CD8-positive, alpha-beta memory T cell (primary cell): ENCODE measurements at places on chromosomes 7 and 10. TPM values are rescaled to one million over a fixed set of nuclear protein-coding genes. Genes with fewer than 3 reads are reported as not detected.
A peak's percentile ranks its signal among the peaks of the same experiment; 100 is the strongest.

- DNase-seq, result no peak
- no peak overlapping the region for H3K27ac ChIP-seq
- H3K4me1 ChIP-seq, result no peaks in the 10 kb centered on the region
- H3K4me3 ChIP-seq, result no peak overlapping the region
Measured at GRCh38 chr10:128709686-128710085, 583.5 kb upstream of the MKI67 start.

GRCh38 chr7:32564542-32564941 is 69.3 kb downstream of the AVL9 start:
- no peak for DNase-seq
- peaks cover 5% of the 10 kb centered on the region for H3K36me3 ChIP-seq
- no peaks in the 10 kb centered on the region for H3K27me3 ChIP-seq
- no peak overlapping the region for H3K4me3 ChIP-seq

GRCh38 chr10:129394518-129395328 is 72.3 kb upstream of the MGMT start:
- DNase-seq, result no peak
- H3K4me3 ChIP-seq, result no peak overlapping the region
- no peaks in the 10 kb centered on the region for H3K4me1 ChIP-seq
- no peak overlapping the region for H3K27ac ChIP-seq
- H3K27me3 ChIP-seq, result no peaks in the 10 kb centered on the region

DNA sequence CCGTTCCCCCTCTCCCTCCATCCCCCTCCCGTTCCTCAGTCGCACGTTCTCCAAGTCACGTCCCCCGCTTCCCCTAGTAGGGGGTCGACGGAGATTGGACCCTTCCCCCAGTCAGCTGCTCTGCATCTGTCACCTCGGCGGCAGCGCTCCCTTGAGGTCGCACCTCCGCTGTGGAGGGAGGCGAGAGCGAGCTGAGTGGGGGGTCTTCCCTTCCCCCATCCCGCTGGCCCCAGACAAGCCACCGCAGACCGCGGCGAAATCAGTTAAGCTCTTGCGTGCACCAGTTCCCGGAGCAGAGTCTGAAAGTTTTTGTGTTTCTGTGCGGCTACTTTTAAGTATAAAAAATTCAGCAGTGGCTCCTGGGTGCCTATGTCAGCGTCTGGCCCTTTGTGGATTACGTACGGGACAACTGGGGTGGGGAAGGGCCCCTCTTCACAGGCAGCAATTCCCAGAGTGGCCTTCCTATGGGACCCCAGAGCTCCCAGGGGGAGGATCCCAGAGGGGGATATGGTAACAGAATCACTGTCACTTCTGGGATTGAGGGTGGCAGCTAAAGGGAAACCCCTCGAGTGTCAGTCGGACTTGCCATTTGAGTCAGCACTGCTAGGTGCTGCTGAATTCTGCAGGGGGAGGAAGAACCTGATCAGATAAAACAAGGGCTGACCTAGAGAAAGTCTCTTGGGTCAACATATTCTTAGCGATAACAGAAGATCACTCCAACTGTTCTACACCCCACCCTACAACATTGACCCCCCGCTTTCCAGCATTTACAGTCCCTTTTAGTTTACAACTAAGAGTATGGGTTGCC is 12.5 kb upstream of the DDIT4 start:
- peak; percentile 62 for DNase-seq
- H3K27ac ChIP-seq, result peak overlapping the region; percentile 89
- H3K27me3 ChIP-seq, result no peaks in the 10 kb centered on the region
- H3K4me3 ChIP-seq, result peak overlapping the region; percentile 72
- no peaks in the 10 kb centered on the region for H3K36me3 ChIP-seq

DNA sequence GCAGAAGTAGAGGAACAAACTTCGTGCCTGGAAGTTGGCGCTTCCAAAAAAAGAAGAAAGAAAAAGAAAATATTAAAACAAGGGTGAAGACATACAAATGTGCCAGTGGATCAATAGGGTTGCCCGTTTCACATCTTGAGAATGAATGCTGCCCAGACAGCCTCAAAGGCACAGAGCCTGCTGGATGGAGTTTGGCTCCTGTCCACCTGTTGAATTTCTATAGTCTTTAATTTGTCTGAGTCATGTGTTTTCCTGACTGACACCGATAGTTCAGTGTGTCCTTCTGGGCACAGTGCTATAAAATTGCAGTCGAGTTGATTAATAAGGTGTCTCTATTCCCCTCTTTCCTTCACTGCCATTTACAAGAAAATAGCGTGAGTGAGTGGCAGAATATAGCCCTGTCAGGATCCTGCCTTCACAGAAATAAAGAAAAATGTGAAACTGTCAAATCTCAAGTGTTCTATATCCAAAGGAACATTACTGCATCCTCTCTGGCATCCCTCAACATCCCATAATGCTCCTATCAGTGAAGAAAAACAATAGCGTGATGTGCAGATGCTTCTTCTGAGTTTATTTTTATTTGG is 471.3 kb upstream of the AUTS2 start:
- DNase-seq, result no peak
- H3K4me3 ChIP-seq, result no peak overlapping the region
- H3K36me3 ChIP-seq, result no peaks in the 10 kb centered on the region
- H3K27ac ChIP-seq, result no peak overlapping the region
- no peaks in the 10 kb centered on the region for H3K27me3 ChIP-seq
- H3K4me1 ChIP-seq, result no peaks in the 10 kb centered on the region

DNA sequence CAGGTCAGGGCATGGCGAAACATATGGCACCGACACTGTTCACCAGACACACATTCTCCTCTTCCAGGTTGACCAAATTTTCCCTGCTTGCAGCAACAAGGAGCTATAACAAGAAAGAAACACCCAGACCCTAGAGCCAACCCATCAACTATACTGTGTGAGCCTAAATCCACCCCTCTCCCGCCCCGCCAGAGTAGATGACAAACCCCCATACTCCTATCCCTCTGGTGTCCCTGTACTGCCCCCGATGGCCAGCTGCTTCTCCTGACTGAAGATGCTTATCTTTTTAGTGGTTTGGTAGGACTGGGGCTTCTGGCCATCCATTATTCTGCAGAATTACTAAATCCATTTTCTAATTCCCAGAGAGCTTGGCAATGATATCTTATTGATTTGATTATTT is 70.1 kb upstream of the EEPD1 start:
- no peaks in the 10 kb centered on the region for H3K36me3 ChIP-seq
- DNase-seq, result no peak
- no peak overlapping the region for H3K4me3 ChIP-seq
- no peaks in the 10 kb centered on the region for H3K27me3 ChIP-seq
- no peak overlapping the region for H3K27ac ChIP-seq

DNA sequence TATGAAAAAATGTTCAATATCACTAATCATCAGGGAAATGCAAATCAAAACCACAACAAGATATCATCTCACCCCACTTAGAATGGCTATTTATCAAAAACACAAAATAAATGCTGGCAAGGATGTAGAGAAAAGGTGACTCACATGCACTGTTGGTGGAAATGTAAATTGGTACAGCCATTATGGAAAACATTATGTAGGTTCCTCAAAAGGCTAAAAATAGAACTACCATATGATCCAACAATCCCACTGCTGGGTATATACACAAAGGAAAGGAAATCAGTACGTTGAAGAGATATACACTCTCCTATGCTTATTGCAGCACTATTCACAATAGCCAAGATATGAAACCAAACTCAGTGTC is 50.2 kb downstream of the CDK1 start:
- H3K27ac ChIP-seq, result no peak overlapping the region
- H3K4me3 ChIP-seq, result no peak overlapping the region
- H3K36me3 ChIP-seq, result no peaks in the 10 kb centered on the region

- no peaks in the 10 kb centered on the region for H3K36me3 ChIP-seq
- no peak overlapping the region for H3K27ac ChIP-seq
- no peak for DNase-seq
- H3K4me3 ChIP-seq, result no peak overlapping the region
- H3K27me3 ChIP-seq, result no peaks in the 10 kb centered on the region
- peaks cover 13% of the 10 kb centered on the region for H3K4me1 ChIP-seq
Measured at GRCh38 chr10:104582602-104582951, 58.5 kb upstream of the SORCS3 start.

DNA sequence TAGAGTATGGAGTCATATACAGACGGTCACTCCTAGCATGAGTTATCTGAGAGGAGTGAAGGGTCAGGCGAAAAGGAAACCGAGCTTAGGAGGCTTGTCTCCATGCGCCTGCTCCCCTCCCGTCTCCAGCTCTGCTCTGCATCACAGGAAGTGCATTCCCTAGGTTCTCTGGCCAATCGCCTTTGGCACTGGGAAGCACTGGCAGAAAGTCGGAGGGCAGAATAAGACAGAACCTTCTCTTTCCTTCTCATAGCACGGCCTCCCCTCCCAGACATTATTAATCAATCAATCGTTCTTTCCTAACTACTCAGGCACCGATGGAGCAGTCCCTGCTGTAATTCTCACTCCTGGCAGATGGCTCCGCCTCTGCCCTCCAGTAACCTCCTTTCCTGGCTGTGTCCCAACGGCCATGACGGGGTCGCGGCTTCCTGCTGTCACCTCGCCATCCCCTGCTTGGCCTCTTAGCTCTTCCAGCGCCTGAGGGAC is 177.1 kb downstream of the FRMD4A start:
- H3K4me3 ChIP-seq, result no peak overlapping the region
- no peaks in the 10 kb centered on the region for H3K4me1 ChIP-seq
- no peak for DNase-seq
- H3K27ac ChIP-seq, result no peak overlapping the region
- H3K27me3 ChIP-seq, result no peaks in the 10 kb centered on the region
- H3K36me3 ChIP-seq, result no peaks in the 10 kb centered on the region

DNA sequence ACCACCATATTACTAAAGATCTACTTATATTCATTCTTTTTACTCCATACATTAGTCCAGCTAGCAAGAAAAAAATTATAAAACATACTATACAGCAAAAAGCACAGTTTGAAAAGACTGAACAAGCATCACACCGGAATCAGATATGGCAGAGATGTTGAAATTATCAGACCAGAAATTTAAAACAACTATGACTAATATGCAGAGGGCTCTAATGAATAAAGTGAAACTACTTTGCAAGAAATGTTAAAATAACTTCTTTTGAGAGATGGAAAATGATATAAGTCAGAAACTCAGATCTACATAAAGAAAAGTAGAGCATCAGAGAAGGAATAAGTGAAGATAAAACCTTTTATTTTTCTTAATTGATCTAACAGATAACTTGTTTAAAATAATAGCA is 50.9 kb downstream of the SGCE start:
- no peaks in the 10 kb centered on the region for H3K27me3 ChIP-seq
- H3K36me3 ChIP-seq, result no peaks in the 10 kb centered on the region
- no peaks in the 10 kb centered on the region for H3K4me1 ChIP-seq
- no peak overlapping the region for H3K4me3 ChIP-seq
- H3K27ac ChIP-seq, result no peak overlapping the region
- DNase-seq, result no peak

DNA sequence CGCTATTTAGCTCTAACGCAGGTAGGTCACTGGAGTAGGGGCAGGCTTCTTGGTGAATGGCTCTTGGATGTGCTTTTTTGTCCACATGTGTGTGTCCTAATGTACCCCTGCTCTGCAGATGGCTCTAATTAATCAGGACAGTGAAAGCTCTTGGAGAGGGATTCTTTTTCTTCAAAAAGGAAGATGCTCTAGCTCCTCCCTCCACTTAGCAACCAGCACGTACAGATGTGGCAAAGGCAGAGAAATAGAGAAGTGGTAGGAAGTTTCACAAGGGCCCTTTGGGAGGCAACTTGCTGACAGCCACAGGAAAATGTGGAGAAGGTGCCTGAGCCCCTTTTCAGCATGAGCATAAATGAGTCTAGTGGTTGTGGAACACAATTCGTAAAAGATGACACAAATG is 221.7 kb downstream of the PLXNA4 start:
- DNase-seq, result no peak
- H3K36me3 ChIP-seq, result no peaks in the 10 kb centered on the region
- H3K27ac ChIP-seq, result no peak overlapping the region
- no peak overlapping the region for H3K4me3 ChIP-seq
- peaks cover 3% of the 10 kb centered on the region for H3K27me3 ChIP-seq
- H3K4me1 ChIP-seq, result no peaks in the 10 kb centered on the region

- H3K27me3 ChIP-seq, result no peaks in the 10 kb centered on the region
- no peak overlapping the region for H3K4me3 ChIP-seq
- no peak for DNase-seq
- no peak overlapping the region for H3K27ac ChIP-seq
- H3K36me3 ChIP-seq, result no peaks in the 10 kb centered on the region
Measured at GRCh38 chr7:79268730-79269129, 184.7 kb downstream of the MAGI2 start.

DNA sequence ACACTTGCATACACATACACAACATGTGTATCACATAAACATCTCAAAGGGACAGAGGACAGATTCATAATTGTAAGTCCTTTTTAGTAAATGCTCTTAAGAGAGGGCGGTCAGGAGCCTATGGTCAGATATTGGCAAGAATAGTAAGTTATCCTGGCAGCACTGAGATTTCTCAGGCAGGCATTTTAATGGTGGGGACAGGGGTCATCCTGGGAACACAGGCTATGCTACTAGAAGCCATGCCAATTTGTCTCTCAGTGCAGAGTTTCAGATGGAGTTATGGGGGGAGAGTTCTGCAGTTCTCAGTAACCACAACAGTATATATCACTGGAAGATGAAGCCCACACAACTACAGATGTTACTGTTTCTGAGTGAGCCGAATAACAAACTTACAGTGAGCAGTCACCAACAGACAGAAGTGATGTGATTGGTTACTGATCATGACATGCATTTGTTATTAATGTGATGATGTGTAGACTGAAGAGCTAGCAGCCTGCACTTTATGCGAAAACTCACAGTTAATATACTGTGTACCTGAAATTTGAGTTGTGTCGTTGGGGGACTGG is 16.4 kb downstream of the ZNF487 start:
- H3K36me3 ChIP-seq, result no peaks in the 10 kb centered on the region
- H3K27ac ChIP-seq, result no peak overlapping the region
- no peaks in the 10 kb centered on the region for H3K27me3 ChIP-seq
- H3K4me1 ChIP-seq, result peaks cover 51% of the 10 kb centered on the region

Gene NEUROG3
- total RNA-seq, result not detected

Gene NUPR2
- total RNA-seq, result not detected

Gene SPDYE6
- not detected for total RNA-seq

Gene DOCK1
- total RNA-seq, result 0.16 TPM

Gene CYP2C19
- not detected for total RNA-seq

Gene TAS2R3
- total RNA-seq, result 0.98 TPM

Gene LZTS2
- 10.9 TPM for total RNA-seq

Gene ZNF804B
- not detected for total RNA-seq

Gene PROSER2
- 2.4 TPM for total RNA-seq

Gene PLEKHS1
- total RNA-seq, result not detected

Gene RTKN2
- total RNA-seq, result 1.6 TPM

Gene STOX1
- total RNA-seq, result 0.29 TPM

Gene SPDYE9
- not detected for total RNA-seq

Gene PNLIP
- not detected for total RNA-seq

Gene SOSTDC1
- not detected for total RNA-seq
